Activated T-cell treated with anti-CD3 and anti-CD28 coated beads, Interleukin-2, amount 50 U/mL, for 48 hours (primary cell): ENCODE measurements at places on chromosomes 7 and 10.

GRCh38 chr10:5831446-5831782, 18.2 kb upstream of the GDI2 start:
- no peak for DNase-seq

- DNase-seq, result no peak
Measured at GRCh38 chr10:58956926-58957325, 219.5 kb upstream of the PHYHIPL start.

- no peak for DNase-seq
Measured at GRCh38 chr10:123655751-123656150, 10.4 kb upstream of the GPR26 start.

GRCh38 chr10:47261121-47261520, 38.9 kb upstream of the GDF10 start:
- DNase-seq, result peak; percentile 55

- no peak for DNase-seq
Measured at GRCh38 chr7:78679112-78679876, 774.2 kb downstream of the MAGI2 start.

- no peak for DNase-seq
Measured at GRCh38 chr7:92783260-92784201, 52.8 kb downstream of the CDK6 start.

GRCh38 chr10:108784534-108784933, 1138.8 kb downstream of the XPNPEP1 start:
- no peak for DNase-seq

DNA sequence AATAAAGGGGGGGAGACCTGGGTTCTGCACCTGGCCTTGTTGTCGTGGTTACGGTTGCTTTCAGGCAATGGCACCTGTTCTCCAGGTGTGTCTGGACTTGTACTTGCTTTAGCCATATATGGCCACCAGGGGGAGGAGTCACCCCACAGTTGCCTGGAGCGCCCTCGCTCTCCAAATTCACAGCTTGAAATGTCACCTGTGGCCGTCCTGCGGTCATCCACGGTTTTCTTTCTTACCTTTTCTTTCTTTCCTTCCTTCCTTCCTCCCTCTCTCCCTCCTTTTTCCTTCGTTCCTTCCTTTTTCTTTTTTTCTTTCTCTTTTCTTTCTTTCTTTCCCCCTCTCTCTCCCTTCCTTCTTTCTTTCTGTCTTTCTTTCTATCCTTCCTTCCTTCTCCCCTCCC, 157.2 kb upstream of the ZNF92 start:
- peak; percentile 34 for DNase-seq

GRCh38 chr10:72509206-72509799, 116.6 kb downstream of the MICU1 start:
- DNase-seq, result no peak

DNA sequence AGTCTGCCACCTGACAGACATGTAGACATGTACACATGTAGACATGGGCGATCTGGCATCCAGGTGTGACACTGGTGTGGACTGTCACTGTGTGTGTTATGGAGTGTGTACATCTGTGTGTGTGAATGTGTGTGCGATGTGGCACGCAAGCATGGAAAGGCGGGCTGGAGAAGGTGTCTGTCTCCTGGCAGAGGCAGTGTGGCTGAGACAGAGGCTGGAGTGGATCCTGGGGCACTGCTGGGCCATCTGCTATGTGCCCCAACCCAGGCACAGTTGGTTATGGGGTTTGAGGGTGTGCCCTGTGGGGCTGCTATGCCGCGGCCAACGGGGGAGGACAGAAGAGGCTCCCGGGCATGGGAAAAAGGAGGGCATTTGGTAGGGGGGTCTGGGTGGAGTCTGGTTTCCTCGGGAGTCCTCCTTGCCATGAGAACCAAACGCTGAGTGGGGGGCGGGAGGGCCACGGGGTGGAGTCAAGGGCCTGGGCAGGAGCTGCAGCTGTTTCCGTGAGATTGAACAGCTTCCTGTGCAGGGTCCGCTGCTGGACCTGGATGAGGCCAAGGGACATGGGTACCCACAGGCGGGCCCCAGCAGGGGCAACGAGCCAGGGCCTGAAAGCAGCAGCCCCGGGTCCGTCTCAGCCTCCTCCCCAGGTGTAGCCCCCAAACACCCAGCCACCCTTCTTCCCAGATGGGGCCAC, 1.3 kb downstream of the ELN start:
- DNase-seq, result no peak

DNA sequence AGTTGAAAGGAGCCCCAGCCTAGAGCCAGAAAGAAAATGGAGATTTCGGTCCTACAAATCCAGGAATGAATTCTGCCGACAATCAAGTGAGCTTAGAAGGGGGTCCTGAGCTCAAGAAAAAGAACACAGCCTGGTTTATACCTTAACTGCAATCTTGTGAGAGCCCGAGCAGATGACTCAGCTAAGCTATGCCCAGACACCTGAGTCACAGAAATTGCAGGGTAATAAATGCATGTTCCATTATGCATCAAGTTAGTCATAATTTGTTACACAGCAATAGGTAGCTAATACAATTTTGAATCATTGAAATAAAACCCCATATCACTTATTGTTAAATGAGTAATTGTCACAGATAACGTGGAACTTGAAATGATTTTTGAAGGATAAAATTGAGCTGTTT, 111.8 kb upstream of the FOXP2 start:
- DNase-seq, result no peak

GRCh38 chr7:32890793-32891042, 842 bp downstream of the KBTBD2 start:
- DNase-seq, result no peak

- DNase-seq, result no peak
Measured at GRCh38 chr7:86931439-86931838, 128.0 kb downstream of the ELAPOR2 start.

- DNase-seq, result no peak
Measured at GRCh38 chr10:45375716-45376231, 1.8 kb downstream of the ALOX5 start.

- no peak for DNase-seq
Measured at GRCh38 chr7:63012633-63013183, 985.9 kb upstream of the ZNF722 start.

DNA sequence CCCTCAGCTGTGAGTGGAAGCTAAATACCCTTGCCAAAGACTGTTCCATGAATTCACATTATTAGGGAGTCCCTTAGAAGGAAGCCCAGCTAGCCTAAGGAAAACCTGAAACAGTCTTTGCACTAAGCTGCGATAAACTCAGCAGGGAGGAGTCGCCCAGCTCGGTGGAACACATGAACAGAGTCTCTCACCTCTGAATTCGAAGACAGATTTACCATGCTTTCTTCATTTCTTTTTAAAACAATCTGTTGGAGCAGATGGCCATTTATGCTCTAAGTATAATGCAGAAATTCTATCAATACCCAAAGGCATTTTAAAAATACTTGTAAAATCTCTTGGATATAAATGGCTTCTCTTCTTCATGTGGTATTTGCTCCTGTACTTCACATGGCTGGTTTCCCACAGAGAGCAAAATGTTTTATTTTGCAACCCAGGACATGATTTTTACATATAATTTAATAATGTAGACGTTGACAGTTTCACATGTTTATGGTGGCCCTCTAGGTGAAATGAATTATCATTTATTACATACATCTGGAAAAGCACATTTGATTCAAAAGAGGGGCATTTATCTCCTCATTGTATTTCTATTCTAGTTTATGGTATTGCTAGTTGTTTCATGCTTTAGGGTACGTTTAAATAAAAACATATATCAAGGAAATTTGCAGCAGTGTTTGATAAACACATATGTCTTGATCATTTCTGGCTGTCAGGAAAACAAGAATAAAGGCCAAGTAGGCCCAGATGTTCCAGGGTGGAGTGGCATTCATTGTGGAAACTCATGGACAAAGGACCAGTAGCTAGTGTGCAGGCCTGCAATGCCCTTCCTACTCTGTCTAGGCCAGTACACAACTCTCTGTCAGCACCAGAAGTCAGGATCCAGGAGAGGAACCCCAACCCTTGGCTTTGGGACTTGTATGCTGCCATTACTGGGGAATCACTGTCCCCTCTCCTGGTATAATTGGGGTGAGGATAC, 52.2 kb downstream of the LRGUK start:
- DNase-seq, result no peak

- DNase-seq, result no peak
Measured at GRCh38 chr7:7736671-7737070, 18.3 kb upstream of the RPA3 start.

GRCh38 chr10:6973899-6974298, 393.8 kb upstream of the PRKCQ start:
- DNase-seq, result peak; percentile 23

DNA sequence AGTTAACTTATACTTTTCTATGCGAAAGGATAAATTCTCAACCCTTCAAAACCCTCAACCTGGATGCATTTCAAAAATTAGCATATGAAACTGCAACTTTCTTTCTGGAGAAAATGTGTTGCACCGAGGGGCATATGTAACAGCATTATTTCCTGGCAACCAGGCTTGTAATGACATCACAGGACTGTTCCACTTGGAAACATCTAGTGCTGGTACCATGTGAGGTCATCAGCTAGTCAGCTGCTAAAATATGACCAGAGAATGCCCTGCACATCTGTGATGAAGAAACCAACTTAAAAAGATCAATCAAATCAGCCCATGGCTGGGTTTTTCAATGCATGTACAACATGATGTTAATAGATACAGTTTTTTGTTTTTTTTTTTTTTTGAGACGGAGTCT, 40.0 kb downstream of the FGFR2 start:
- no peak for DNase-seq

- no peak for DNase-seq
Measured at GRCh38 chr10:120511165-120511564, 54.1 kb downstream of the PLPP4 start.

- DNase-seq, result no peak
Measured at GRCh38 chr10:68301790-68302502, 29.9 kb upstream of the HNRNPH3 start.

DNA sequence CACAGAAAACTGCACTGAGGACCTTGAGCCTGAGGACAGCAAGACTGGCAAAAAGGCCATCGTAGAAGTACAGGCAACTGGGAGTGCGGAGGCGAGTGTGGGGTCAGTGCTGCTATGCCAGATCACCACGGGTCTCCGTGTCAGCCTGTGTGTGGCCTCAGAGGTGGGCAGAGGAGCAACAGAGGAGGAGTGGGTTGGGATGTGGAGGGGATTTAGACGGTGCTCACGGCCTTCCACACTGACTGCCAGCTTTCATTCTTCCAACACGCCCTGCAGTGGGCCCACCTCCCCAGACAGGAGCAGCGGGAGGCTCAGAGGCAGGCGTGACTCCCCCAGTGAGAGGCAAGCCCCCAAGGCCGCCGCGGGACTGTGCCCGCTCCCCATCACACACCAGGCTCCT, 17.0 kb upstream of the ZMIZ1 start:
- DNase-seq, result no peak

GRCh38 chr7:29457565-29458011, 106.0 kb upstream of the PRR15 start:
- no peak for DNase-seq

- no peak for DNase-seq
Measured at GRCh38 chr7:140616328-140616727, 24.3 kb downstream of the DENND2A start.

- DNase-seq, result peak; percentile 77
Measured at GRCh38 chr10:44857363-44858016, 53.6 kb upstream of the TMEM72 start.

- DNase-seq, result no peak
Measured at GRCh38 chr7:83159731-83160130, 3.0 kb downstream of the PCLO start.

DNA sequence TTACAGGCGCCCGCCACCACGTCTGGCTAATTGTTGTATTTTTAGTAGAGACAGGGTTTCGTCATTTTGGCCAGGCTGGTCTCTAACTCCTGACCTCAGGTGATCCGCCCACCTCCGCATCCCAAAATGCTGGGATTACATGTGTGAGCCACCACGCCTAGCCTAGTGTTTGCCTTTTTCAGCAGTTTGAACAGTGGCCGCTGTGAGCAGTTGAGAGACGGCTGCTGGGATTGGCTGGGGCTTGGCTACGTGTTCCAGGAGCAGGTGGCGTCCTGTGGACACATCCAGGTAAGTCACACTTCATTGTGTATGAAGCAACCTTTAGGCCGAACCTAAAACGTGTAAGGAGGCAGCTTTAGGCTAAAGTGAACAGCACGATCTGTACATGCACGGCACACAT, 231.8 kb upstream of the PITRM1 start:
- no peak for DNase-seq

DNA sequence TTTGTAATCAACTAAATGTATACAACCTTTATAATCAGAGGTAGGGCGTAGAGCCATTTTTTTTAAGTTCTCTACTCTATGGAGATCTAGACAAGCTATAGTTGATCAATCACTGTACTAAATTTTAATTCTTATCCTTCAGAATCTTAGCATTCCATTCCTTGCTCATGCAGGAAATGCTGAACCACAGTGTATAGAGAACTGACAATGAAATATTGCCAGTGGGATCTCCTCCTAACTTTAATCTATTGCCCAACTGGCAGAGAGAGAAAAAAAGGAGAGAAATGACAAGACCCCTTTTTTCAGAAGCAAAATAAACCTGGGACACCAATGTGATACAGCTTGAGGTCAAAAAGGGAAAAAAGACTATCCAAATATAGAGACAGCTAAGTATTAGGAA, 26.4 kb upstream of the PPP3CB start:
- DNase-seq, result no peak

DNA sequence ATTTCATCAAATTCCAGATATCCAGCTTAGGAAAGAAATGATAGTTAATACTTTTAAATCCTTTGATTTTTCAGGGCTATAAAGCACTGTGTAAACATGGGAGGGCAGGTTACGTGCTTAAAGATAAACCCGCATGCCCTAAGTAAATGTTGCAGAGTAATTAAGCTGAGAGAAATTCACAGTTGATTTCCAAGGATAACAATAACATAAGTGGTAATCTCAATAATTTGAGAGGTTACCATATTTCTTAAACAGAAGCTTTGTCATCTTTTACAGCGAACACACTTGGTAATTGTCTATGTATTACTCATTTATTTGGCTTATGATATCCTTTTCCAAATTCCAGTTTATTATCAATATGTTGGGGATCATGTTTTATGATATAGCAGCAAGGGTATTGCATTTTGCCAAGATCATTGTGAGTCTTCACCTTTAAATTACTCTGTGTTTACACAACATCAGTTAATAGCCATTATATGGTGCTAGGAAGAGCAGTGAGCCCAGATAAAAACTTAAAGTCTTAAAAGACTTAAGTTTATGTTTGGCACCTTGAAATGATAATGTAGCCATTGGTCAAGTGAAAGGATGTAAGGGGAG, 15.4 kb downstream of the MGAM start:
- no peak for DNase-seq

DNA sequence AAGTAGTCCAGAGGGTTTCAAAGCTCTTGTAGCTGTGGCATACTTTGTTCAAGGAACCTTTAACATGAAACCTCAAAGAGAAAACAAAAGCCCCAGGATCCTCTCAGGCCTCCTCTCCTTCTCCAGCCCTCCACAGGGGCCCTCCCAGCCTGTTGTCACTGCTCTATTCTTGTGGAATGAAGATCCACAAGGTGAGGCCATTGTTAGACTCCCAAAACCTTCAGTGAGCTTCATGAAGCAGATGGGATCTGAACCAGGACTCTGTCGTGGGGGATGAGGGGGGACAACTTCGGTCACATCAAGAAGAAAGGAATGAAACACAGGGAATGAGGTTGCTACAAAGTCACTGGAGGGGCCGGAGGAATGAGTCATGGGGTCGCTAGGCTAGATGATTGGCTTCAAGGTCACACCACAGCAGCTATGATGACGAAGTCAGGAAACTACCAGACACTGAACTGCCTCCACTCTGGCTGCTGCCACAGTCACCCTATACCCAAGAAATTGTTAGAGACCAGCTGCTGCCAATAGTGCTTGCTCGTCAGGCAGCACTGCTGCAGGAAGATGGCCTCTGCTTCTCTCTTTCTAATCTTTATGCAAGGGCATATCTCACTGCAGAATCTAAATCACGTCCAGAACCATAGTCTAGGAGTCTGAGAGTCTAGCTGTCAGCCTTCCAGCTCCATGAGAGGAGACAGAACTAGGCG, 208.8 kb downstream of the HIBADH start:
- DNase-seq, result no peak
